ENCODE measurements at places on chromosomes 7 and 10. TPM values are rescaled to one million over a fixed set of nuclear protein-coding genes. Genes with fewer than 3 reads are reported as not detected.

PNLIPRP3 gene
- not detected for total RNA-seq

GRCh38 chr10:112835217-112835715, 114.8 kb upstream of the TCF7L2 start:
- DNase-seq, result no peak

GRCh38 chr7:32948202-32948601, 9.0 kb upstream of the FKBP9 start:
- no peak for DNase-seq

GRCh38 chr10:44975431-44976331, 2.9 kb downstream of the DEPP1 start:
- DNase-seq, result peak; percentile 49

DNA sequence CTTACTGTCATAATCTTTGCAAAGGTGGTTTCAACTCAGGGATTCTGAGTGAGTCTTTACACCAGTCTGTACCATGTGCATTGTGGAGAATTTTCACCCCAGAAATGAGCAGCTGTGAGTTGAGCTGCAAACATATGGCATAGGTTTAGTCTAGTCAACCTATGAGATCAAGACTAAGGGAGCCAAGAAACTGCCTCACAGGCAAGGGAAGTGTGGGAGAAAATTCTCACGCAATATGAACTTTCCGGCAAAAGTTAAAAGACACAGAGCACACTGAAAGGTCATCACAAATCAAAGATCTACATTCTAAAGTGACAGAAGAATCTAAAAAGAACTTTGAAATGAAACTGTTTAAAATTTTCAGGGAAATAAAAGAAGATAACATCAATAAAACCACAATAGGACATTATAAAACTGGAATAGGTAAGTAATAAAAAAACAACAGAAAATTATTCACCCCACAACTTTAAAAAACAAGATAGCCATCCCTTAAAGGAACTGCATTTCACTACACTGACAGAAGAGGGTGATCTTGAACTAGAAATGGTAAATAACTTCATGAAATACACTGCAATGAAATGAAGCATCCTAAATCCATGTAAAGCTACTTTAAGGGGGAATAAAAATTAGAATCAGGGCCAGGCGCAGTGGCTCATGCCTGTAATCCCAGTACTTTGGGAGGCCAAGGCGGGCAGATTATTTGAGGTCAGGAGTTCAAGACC, 63.5 kb downstream of the LGI1 start:
- no peak for DNase-seq

DNA sequence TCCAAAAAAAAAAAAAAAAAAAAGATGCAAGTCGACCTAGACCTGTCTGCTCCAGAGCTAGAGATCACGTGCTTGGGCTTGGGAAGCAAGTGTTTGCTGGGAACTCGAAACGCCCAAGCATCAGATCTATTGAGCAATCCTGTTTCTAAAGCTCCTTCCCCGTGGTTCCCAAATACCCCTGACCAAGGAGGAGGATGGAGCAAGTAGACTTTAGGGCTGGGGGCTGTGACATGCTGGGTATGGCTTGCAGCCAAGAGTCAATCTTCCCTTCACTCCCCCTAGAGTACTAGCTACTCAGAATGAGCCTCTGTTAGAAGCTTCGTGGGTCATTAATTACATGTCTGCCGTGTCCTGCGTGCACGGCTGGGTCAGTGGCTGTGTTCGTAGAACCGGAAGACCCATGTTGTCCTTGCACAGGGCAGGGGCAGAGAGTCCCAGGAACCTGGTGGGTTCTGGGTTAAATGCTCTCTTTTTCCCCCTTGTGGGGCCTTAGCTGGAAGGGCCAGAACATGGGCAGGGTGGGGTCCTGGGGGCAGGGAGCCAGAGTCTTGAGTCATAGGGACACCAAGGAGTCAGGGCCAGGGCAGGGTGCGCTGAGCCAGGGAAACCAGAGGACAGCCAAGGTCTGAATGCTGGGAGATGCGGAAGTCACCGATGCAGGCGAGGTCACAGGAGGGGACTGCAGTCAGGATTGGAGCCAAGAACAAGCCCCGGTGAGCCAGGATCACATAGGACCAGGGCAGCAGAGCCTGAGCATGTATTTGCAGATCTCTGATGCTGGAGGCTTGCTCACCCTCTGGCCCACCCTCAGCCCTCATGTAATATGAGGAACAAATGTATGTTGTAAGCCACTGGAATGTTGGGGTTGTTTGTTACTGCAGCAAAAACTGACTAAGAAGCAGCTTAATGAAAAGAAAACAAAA, 34.6 kb upstream of the TPST1 start:
- DNase-seq, result peak; percentile 81

DNA sequence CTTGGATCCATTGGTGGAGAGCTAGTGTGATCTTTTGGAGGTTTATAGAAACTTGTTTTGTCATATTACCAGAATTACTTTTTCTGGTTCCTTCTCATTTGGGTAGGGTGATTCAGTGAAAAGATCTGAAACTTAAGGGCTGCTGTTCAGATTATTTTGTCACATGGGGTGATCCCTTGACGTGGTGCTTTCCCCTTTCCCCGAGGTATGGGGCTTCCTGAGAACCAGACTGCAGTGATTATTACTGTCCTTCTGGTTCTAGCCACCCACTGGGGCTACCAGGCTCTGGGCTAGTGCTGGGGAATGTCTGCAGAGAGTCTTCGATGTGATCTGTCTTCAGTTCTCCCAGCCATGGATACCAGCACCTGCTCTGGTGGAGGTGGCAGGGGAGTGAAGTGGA, 1030.0 kb downstream of the GRM8 start:
- no peak for DNase-seq

RGS10 gene
- total RNA-seq, result 7.0 TPM

DNA sequence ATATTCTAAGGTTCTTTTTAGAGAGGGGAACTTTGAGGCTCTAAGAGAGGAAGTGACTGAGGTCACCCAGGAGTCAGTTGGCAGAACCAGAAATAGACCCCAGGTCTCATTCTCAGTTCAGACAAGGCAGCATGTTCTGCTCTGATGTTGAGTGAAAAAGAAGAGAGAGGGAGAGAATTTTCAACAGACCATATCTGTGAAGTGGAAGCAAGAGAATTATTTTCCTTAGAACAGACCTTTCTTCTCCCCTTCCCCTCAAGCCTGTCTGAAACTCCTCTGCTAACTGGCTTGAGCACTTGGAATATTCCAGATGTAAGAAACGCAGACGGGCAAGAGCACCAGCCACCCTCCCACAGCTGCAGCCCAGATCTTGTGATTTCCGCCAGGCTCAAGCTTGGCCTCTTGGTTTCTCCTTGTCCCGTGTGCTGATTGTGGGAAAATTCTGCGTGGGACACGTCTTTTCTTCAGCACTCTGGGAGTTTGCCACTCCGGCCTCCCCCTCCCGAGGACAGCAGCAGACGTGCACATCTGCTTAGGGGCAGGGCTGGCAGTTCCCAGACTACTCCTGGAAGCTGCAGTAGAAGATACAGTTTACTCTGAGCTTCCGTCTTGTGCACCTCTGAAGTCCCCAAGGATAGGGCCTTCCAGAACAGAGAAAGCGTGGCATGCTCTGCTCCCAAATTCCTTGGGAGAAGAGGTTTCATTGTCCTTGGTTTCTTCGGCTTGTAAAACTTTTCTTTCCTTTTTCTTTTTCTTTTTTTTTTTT, 22.7 kb upstream of the IKZF1 start:
- peak; percentile 40 for DNase-seq

DNA sequence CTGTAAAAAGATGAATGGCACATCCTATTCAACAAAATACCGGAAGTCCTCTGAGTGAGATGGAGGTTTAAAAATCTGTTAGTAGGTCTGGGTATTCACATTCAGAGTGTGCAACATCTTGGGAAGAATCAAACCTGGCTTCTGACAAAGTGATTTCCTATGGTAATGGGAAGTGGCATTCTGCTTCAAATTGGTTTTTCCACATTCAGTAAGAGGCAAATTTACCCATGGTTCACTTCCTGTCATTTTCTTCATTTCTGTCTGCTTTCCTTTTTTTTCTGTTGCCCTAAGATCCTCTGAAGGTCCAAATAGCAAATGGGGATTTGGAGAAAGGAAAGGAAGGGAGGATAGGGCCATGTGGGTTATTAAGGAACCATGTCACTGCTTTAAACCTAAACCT, 218.3 kb downstream of the DOCK4 start:
- DNase-seq, result no peak

C10orf67 gene
- 0.62 TPM for total RNA-seq

- no peak for DNase-seq
Observed at GRCh38 chr7:34875481-34875880, 161.8 kb downstream of the DPY19L1 start.

ST8SIA6 gene
- 7.4 TPM for total RNA-seq

CHN2 gene
- total RNA-seq, result 32.2 TPM

NPC1L1 gene
- total RNA-seq, result not detected

GRCh38 chr10:20954519-20954918, 57.4 kb upstream of the NEBL start:
- DNase-seq, result no peak

DNA sequence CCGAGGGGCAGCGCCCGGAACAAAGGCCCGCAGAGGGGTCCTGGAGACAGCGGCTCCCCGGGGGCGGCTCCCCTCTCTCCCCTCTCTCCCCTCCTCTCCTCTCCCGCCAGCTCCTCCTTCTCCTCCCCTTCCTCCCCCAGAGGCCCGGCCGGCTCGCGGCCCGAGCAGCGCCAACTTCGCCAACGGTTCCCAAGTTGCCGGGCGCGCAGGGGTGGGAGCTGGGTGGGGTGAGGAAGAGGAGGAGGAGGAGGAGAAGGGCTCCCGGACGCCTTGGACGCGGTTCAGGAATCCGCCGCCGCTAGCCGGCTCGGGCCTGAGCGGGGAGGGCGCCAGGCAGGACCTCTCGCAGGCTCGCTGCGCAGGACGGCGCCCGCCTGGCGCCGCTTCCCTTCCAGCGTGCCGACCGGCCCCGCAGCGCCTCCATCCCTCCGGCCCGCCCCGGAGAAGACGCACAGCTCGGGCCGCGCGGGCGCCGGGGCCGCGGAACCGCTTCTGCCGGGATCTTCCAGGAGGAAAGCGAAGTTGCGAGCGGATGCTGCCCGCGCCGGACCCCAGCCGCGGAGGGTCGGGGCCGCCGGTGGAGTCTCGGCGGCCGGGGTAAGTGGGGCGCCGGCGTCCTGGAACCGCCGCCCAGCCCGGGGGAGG, at the start of gene CHST3:
Gene CHST3 (plus strand): TSS at position 298 of the 645 bp plus-strand sequence. CDS start 41,448 bp downstream, outside the sequence.
- DNase-seq, result peak; percentile 91

- DNase-seq, result peak; percentile 62
Observed at GRCh38 chr7:69256634-69257081, 341.6 kb upstream of the AUTS2 start.

CCNY gene
- total RNA-seq, result 94.4 TPM

RBP3 gene
- total RNA-seq, result not detected
